ENCODE measurements at places on chromosomes 11 and 22.

DNA sequence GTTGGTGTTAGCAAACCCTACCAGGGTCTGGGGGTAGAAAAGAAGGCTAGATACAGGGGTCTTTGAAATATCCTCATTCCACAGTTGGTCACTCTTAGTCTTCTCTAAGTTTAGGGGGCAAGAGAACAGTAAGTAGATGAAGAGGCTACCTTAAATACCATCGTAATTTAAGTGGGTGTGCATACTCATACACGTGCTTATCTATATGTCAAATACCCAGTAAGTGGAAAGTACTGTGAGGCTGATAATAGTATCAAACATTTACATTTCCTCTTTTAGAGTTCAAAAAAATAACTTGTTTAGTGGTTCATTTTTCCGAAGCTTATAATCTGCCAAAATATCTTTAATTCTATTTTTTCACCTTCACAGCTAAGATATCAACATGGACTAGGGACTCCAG, 90.7 kb downstream of the WNT11 start:
- DNase-seq, result no peak

DNA sequence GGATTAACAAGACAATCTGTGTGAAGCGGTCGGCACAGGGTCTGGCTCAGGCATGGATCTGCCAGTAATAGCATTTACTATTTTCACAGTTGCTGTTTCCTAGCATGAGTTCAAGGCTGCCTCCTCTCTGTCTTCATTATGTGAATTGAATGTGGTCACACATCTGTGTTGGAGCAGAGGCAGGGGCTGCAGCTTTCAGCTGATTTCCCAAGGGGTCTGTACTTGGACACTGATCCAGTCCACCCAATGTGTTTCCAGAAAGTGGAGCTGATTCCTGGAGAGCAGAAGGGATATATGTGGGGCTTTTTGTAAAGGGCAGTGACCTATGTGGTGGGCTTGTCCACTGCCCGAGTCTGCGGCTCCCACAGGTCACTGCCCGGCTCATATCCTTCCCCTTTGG, 3.5 kb upstream of the CELSR1 start:
- DNase-seq, result no peak

GRCh38 chr22:44099696-44100095, 75.6 kb downstream of the PARVB start:
- no peak for DNase-seq

DNA sequence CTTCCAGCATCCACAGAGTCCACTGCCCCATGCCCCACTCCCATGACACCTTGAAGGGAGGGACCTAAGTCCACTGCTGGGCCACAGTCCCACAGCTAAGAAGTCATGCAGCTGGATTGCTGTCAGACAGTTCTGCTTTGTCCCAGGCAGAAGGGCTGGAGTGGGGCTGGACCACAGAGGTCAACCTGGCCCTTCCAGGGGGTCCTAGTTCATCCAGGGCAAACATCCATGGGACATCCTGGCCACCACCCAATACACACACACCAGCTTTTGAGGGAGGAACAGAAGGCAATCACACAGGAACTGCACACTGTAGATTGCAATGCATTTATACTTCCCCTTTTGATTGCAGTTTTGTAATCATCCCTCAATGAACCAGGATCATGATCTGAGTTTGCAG, 11.3 kb upstream of the APOL4 start:
- DNase-seq, result no peak

DNA sequence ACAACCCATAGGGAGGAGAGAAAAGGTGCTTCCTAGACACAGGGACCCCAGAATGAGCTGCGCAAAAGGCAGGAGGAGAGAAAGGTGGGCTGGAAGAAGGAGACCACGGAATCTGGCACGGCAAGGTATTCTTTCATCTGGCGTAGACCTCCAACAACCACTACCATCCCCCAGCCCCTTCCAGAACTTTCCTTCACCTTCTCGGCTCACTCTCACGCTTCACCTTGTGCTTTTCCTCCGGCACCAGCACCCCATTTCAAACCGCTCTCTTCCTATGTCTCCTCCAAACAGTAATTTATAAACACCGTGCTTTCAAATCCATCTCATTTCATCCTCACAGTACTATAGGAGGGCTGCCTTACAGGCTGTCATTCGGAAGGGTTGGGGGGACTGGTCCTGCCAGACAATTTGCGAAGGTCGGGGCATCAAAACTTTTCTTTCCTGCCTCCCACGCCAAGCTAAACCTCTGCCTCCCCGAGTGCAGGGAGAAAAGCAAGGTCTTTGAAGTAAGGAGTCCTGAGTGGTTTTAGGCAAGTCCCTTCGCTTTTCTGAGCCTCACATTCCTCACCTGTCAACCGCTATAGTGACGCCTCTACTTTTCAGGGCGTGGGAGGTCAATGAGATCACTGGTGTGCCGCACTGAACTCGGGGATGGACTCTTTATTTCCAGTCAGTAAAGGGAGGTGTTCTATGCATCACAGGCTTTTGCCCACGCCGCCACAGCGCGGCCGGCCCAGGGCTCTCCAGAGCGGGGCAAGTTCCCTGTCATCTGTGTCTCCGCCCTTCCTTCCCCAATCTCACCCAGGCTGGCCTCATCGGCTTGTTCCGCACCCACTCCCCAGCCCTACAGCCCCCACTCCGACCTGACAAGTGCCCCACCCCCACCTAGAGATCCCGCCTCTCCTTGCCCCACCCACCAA, 800 bp downstream of the KCTD21 start:
- no peak for DNase-seq

DNA sequence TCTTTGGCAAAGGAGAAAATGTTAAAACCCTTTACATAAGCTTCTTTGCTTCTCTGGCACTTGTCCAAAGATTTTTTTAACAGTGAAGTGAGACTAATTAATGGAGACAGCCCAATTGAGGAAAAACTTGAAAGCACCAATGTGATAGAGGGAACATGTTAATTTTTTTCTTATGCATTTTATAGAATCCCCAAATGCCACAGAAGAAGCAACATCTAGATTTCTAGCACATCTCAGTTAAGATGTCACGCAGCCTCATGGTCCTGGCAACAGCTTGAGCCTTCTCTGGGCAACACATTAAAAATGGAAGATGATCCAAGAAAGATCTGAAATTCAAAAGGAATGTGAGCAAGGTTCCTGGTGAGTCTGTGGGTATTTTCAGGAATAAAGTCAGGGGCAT, 48.5 kb downstream of the PACSIN2 start:
- no peak for DNase-seq

DNA sequence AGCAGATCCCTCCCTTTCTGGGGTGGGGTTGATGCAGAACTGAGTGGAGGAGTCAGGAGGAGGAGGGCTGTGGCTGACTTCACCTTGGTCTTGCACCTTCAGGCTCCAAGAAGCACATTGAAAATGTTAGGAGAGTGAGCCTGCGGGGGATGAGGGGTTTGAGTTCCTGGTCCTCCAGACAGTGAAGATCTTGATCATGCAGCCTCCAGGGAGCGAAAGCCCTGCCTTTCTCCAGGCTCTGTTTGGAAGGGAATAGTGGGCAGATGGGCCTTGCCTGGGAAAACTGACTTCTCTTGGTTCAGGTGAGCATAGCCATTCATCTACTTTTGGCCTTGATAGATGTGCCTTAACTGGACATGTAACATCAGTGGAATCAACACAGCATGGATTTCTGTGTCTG, 267.6 kb upstream of the B3GAT1 start:
- DNase-seq, result no peak

DNA sequence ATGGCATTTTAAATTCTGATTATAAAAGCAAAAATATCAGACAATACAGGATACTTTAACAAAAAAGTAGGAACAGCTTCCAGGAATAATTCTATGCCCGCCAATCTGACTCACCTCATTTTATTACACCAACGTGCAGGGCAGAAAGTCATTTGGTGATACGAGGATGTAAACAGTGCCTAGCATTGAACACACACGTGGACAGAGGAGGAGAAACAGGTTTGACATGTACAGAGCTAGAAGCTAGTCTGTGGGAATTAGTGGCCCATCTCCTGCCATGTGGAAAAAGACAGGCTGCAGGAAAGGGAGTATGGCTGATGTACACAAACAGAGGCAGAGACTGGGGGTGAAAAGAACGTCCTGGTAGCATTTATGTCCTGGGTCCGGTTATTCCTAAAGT, 9.0 kb upstream of the SPINDOC start:
- DNase-seq, result no peak

GRCh38 chr11:65304613-65305012, 10.1 kb upstream of the CDC42EP2 start:
- DNase-seq, result no peak

DNA sequence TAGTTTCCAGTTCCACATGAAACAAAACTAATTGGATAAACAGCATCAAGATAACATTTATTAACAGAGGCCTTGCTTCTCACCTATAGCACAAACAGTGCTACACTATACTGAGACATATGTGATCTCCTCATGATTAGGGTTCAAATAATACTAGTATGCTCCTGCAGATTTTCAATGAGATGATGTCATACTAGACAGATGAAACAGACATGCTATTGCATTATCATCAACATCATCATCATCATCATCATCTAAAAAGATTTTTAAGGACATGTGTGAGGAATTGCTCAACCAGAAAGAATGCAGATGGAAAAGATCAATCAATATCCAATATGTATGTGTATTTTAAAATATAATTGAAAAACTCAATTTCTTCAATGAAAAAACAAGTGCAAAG, 932.3 kb downstream of the METTL15 start:
- DNase-seq, result no peak

- no peak for DNase-seq
These were observed 72.7 kb downstream of the RRM1 start for GRCh38 chr11:4167292-4167691.

DNA sequence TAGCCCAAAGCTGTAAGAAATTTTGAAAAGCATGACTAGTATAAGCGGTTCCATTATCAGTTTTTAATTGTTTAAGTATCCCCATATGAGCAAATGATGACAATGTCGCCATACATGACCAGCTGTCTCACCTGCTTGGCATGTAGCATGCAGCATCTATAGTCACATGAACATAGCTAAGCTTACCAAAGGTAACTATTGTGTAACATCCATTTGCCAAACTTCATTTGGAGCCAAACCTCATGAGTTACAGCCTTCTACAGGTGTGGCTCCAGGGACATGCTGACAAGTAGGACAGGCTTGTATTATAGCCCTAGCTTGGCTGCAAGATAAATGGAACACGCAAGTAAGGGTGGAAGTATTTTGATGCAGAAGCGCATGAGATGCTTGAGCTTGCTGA, 30.4 kb downstream of the OR10A6 start:
- no peak for DNase-seq

GRCh38 chr11:41497974-41498373, 38.5 kb upstream of the LRRC4C start:
- peak; percentile 15 for DNase-seq

- peak; percentile 54 for DNase-seq
These were observed 25.3 kb downstream of the DUSP8 start for GRCh38 chr11:1546536-1547466.

GRCh38 chr22:38163844-38164550, 17.6 kb downstream of the PLA2G6 start:
- DNase-seq, result no peak

GRCh38 chr22:42702675-42703074, 18.0 kb downstream of the A4GALT start:
- no peak for DNase-seq

DNA sequence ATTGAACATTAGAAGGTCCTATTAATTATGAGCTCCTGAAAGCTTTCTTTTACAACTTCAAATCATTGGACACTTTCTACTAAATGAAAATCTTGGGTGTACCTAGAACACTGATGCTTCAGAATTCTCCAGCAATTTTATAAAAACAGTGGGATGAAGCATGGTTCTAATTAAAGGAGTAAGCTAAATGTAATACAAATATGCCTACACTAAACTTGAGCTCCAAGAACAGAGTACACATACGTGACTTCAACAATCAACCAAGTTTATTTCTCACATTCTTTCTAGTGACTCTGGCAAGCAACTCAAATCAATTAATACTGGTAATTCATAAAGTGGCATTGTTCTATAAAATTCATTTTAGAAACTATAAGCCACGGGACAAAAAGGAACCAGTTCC, 55.5 kb downstream of the PITPNB start:
- no peak for DNase-seq

GRCh38 chr22:30969532-30970355, 679 bp downstream of the TUG1 start:
- peak; percentile 35 for DNase-seq

DNA sequence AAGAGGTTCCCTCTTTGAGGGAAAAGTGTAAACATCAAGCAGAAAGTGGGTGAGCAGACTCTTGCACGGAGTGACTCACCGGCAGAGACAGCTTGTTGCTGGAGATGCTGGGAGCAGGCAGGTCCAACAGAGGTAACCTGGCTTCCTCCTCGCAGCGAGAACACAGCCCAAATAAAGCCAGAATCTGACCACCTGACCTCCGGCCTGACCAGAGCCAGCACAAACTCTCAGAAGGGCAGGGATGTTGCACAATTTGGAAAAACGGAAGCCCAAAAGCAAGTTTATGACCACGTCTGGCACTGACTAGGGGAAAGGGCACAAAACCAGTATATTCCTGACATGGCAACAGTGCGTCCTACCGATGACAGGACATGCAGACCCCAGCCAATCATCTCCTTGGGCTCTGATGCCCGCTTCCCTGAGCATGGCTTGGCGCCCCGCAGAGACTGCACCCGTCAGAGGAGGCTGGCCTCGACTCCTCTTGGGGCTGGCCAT, 5.4 kb downstream of the SMCO4 start:
- no peak for DNase-seq

DNA sequence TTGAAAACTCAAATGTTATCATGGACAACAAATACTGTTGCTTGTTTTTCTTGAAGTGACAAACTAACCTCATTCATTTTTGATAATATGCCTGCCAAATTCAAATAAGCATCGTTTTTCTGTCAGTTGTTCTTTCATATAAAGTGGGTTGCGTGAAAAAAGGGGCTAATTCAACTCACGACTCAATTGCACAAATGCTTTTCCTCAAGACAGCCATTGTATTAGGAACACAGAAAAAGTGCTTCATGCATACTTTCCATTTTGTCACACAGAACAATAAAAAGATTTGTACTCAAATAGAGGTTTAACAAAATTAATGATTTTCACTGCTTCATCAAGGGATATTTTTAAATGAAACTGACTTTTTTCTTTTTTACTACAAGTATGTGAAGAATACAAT, 94.6 kb upstream of the ALKBH3 start:
- no peak for DNase-seq

DNA sequence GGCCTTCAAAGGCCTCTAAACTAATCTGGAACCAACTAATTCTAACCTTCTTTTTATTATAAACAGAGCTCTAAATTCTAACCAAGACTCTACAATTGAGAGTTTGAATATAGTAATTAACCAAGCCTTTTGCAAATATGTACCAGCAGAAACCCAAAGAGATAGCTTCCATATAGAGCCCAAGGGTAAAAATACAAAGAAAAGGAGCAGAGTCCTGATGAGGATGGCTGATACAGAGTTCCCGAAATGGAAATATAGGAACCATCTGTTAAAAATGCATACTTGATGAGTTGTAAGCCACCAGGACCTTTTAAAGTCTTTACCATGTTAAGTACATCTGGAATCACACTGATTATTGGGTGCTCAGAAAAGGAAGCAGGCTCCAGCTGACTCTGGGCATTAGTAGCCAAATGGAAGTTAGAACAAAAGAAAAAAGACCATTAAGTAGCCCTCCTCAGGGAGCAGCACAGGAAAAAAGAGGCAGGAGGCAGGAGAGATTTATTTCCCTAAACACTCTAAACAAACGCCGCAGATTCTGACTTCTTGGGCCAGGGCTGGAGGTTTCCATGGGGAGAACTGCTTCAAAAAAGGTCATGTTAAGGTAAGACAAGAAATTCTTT, 463.1 kb upstream of the FAT3 start:
- no peak for DNase-seq
